ENCODE measurements at places on chromosomes 11 and 22.

- DNase-seq: peak; percentile 93
Measured at GRCh38 chr22:40183029-40183581, 5.4 kb downstream of the TNRC6B start.

DNA sequence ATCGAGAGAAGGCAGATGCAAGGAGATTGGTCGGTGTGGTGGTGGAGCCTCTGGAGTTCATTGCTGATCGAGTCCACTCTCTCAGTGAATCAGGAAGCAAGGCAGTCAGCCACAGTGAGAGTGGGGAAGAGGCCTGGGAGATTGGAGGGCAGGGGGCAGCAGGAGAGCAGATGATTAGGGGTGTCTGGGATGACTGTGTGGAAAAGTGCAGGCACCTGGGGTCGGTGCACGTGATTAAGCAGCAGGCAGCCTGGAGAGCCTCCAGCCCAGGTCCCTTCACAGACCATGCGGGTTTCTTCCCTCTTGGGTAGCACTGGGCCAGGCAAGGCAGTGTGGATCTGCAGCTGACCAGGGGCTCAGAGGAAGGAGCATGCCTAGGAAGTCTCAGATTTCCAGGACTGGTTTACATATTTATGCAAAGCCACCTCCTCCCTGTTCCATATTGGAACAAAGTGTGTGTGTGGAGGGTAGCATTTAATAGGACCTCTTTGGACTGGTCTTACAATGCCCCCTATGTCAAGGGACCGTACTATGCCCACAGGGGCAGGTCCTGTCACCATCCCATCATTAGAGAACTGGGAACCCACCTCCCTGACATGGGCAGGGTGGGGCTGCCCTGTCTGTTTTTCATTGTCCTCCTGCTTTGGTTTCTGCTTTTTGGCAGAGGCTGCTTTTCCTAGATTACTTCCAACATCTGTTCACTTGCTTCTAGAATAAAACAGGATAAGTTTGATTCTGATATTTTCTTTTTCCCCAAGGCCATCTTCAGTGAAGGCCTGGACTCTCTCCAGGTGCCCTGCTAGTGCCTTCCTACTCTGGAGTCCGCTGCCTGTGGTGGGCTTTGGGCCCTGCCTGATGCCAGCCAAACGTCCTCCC lies 14.0 kb upstream of the GDPD5 start:
- no peak for DNase-seq

- peak; percentile 23 for DNase-seq
Measured at GRCh38 chr11:70544774-70545609, 146.7 kb downstream of the CTTN start.

DNA sequence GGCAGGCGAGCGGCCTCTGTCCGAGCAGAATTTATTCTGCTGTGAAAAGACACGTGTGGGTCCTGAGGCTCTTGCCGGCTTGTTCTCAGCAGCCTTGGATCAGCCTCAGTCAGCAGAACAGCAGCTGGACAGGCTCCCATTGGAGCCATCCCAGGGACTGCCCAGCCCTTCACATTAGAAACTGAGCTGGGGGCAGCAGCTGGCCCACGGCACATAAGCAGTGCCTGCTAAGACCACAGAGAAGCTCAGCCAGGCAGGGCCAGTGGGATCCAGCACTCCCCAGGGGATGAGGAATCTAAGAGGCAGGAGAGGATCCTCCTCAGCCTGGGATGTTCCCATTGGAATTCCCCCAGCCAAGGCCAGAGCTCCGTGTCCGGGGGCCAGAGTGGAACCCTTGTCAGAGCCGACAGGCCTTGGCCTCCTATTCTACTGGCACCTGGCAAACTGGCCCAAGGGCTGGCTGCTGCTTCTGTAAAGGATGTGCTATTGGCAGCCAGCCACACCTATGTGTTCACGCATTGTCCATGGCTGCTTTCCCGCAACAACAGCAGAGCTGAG lies 18.2 kb downstream of the RTN4R start:
- DNase-seq: peak; percentile 67

- DNase-seq: peak; percentile 18
Measured at GRCh38 chr11:29629286-29629685, 387.5 kb downstream of the KCNA4 start.

DNA sequence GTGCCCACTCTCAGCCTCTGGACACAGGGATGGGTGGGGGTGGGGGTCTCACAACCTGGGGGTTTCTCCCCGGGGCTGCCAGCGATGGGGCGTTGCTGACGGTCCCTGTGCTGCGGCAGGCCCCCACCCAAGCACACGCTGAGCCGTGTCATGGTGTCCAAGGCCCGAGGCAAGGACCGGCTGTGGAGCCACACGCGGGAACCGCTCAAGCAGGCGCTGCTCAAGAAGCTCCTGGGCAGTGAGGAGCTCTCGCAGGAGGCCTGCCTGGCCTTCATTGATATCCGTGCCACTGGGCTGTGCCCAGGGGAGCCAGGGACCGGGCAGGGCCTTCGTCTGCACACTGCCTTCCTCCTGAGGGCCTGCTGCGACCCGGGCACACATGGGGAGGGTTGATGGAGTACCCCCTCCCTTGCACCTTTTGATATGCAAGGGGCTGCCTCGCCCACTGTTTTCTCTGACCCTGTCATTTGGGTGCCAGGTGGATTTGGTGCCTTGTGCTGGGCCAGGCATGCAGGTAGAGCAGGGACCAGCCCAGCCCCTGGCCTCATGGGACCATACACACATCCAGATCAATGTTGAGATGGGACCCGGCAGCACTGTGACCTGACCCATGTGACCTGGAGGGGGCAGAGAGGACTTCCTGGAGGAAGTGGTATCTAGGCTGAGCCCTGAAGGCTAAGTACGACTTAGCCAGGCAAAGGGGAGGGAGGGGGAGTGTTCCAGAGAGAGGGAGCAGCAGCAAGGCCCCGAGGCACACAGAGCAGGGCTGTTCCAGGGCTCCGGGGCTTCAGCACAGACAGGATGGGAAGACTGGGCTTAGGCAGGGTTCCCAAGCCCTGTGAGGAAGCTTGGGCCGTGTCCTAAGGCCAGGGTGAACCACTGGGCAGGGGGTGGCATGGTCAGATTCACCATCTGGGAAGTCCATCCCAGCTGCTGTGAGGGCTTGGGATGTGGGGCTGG lies 75.2 kb downstream of the MYO7A start:
- DNase-seq: no peak

Measured in GM23248 (cell line).